Omental fat pad (tissue), 4 donors: ENCODE measurements at places on chromosomes 16 and 17.

GRCh38 chr17:7136266-7136877 is 21.8 kb upstream of the ASGR2 start:
- peak; percentile 94 for DNase-seq

- no peak for DNase-seq
Observed at GRCh38 chr16:85825326-85825725, 25.8 kb downstream of the COX4I1 start.

DNA sequence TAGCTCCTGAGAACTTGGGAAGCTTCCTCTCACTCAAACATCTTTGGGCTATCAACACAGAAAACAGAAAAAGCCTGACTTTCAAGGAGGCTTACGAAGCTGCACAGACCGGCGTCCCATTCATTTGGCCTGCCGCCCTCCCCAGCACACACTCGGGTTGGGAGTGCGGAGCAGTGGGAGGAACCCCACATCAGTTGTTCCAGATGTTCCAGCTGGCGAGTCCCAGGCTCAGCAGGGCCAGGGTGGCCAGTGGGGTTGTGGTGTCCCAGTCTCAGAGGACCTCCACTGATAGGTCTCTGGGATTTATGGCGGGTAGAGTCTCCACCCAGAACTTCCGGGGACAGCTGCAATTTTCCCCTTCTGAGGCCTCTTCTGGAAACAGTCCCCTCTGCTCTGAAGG is 43.1 kb upstream of the DLX4 start:
- no peak for DNase-seq

- no peak for DNase-seq
Observed at GRCh38 chr17:43219746-43220380, 8.2 kb downstream of the TMEM106A start.

DNA sequence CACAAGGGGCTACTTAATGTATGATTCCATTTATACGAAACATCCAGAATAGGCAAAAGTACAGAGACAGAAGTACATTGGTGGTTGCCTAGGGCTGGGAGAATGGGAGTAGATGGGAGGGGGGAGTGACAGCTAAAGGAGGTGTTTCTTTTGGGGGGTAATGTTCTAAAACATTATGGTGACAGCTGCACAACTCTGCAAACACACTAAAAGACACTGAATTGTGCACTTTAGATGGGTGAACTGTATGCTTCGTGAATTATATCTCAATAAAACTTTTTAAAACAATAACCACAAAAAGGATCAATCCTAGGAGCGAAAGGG is 661 bp downstream of the LYRM9 start:
- DNase-seq: no peak

DNA sequence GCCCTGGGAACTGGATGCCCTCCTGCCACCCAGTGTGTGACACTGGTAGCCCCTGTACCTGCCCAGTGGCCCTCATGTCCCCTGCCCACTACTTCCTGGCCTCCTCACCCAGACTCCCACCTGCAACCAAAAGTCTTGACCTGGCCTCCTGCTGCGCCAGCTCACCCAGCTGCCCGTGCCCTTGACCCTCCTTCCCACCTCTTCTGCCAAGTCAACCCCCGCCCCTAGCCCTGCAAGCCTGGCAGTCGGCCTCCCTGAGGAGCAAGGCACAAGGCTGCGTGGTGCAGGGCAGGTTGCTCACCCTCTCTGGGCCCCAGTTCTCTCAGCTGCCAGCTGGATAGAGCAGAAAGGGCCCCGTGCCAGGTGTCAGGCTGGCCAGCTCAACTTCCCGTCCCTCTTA is 12.3 kb upstream of the FAM83G start:
- DNase-seq: no peak

DNA sequence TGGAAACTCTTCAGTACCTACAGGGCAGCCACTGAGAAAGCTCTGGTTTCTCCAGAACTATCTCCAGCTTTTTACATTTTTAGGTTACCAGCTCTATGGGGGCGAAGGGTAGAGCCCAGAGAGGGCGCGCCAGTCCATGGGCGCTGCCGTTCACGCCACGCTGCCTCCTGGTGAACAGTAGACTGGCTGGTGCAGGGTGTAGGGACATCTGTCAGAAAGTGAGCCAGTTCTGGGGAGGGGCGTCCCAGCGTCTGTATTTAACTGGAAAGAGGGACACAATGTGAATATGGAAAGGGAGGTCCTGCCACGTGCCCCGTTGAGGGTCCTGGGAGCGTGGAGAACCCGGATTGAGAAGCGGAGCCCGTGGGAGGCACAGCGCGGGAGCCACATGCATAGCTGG is 16.4 kb upstream of the CLEC18A start:
- no peak for DNase-seq

DNA sequence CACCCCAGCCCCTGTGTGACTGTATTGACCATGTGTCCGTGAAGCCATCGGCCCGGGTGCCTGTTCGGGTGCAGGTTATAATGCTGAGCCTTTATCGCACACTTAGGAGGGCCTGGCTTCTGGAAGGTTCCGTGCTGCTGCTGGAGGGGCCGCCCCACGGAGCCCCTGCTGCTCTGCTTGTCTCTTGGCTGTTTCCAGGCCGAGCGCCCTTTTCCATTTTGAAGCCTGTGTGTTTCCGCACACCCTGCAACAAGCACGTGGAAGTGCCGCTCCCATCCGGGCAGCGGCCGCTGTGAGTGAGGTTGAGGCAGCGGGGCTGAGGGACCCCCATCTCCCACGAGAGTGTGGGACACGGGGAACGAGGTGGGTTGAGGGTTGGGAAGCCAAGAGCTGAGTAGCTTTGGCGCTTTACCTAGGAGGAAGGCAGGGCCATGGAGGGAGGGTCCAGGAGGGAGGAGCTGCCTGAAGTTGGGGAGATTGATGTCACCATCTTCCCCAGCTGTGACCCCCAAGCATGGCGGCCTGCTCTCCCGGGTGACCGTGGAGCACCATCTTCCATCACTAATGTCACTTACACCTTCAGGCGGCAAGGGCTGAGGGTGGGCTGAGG is 200.1 kb upstream of the GSE1 start:
- DNase-seq: no peak

GRCh38 chr17:45651145-45651709 is 132.9 kb upstream of the CRHR1 start:
- DNase-seq: no peak

DNA sequence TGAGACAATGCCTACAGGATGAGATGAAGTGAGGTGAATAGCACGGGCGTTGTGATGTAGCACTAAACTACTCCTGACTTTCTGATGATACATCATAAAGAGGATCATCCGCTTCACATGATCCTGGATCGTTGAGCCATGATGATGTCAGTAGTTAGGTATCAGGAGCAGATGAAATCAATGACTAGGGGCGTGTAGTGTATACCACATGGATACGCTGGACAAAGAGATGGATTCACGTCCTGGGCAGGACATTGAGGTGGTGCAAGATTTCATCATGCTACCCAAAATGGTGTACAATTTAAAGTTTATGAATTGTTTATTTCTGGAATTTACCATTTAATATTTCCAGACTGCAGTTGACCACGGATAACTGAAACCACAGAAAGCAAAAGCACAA is 156.6 kb downstream of the ANKFN1 start:
- no peak for DNase-seq

- DNase-seq: peak; percentile 49
Observed at GRCh38 chr17:77098884-77099545, 41.8 kb upstream of the SEC14L1 start.

GRCh38 chr16:10565167-10565566 is 15.2 kb downstream of the EMP2 start:
- DNase-seq: no peak

- DNase-seq: no peak
Observed at GRCh38 chr17:18344021-18344420, 19.3 kb downstream of the SHMT1 start.

- DNase-seq: peak; percentile 69
Observed at GRCh38 chr17:8151120-8151640, 1.0 kb downstream of the PER1 start.

- no peak for DNase-seq
Observed at GRCh38 chr16:25692351-25692741, 587 bp downstream of the HS3ST4 start.

GRCh38 chr16:89293276-89294143 is 76.0 kb downstream of the ZNF778 start:
- DNase-seq: no peak

DNA sequence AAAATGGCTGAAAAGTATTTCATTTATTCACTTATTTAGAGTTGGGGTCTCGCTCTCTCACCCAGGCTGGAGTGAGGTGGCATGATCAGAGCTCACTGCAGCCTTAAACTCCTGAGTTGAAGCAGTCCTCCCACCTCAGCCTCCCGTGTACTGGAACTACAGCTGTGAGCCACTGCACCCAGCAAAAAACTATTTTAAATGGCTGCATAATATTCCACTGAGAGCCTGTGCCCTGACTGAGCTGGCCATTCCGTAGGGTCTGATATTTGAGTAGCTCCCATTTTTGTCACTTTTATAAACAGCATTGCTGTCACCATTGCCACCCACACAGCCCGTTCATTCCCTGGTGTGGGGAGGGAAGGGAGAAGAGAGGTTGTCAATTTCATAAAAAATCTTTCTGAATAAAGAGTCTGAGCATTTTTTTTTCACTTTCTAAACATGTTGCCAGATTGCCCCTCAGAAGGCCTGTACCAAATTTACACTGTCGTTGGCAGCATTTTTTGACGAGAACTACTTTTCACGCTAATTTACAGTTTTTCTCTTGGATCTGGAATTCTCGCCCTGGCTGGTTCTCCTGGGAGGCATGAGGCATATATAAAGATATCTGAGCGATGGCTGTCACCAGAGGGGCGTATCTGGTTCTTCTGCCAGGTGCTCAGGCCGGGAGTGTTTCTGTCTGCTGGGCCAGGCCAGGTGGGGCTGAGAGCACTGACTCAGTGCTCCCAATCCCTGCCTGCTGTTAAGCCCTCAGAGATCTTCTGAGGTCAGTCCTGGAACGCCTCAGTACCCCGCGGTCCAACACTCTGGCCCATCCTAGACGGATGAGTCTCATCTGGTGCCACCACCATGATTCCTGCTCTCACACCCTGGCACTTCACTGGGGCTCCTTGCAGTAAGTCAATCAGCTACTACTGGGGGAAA is 7.2 kb upstream of the KIFC3 start:
- DNase-seq: no peak

GRCh38 chr17:57445772-57446472 is 189.6 kb downstream of the MSI2 start:
- no peak for DNase-seq

- no peak for DNase-seq
Observed at GRCh38 chr16:14186795-14187221, 115.7 kb downstream of the MRTFB start.

- DNase-seq: no peak
Observed at GRCh38 chr17:1322014-1322428, 42.6 kb downstream of the TRARG1 start.

- no peak for DNase-seq
Observed at GRCh38 chr17:58917228-58917627, 161.6 kb downstream of the PPM1E start.
